Effector CD4-positive, alpha-beta T cell (primary cell): ENCODE measurements at places on chromosomes 2 and 18.

GRCh38 chr2:74762789-74763188, 71.1 kb upstream of the HK2 start:
- no peak for DNase-seq

DNA sequence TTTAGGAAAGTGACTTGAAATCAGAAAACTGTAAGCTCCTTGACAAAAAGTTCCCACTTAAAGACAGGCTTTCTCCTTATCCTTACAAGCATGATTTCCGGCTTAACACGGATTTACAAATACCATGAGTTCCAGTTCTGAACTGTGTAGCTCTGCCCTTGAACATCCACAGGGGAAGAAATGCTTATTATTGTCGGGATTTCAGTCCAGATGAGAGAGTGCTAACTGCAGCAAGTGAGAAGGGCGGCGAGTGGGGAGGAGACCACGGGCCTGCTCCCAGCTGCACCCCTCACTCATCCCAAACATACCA, 73.1 kb downstream of the LRRC30 start:
- no peak for DNase-seq

DNA sequence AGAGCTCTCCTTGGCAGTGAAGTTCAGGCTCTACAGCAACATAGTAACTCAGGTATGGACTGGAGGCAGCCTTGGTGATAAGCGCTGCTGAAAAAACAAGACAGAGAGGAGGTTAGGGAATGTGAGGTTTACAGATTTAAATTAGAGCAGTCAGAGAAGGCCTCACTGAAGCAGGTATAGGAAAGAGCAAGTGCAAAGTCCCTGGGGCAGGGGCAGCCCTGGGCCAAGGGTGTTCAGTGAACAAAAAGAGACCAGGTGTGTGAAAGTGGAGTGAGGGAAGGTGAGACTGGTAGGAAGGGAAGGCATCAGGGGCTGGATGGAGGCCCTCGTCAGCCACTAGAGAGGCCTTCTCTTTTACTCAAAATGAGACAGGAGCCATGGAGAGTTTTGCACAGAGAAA, 89.6 kb downstream of the LAMA3 start:
- DNase-seq = no peak

DNA sequence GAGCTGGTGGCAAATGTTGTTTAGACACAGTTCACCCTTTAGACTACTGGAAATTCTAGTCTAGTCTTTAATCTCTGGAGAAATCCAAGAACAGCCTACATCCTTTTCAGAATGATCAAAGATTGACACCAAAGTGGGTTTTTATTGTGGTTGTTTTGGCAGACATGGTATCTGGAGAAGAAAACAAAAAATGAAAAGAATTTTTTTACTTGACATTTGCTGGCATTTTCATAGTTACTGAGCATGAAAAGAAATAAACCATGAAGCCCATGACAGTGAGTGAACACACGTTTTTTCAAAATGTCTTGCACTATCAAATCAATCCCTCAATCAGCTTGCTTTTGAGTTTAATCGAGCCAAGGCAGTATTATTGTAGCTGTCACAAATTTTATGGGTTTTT, 125.3 kb downstream of the CCBE1 start:
- DNase-seq = no peak

DNA sequence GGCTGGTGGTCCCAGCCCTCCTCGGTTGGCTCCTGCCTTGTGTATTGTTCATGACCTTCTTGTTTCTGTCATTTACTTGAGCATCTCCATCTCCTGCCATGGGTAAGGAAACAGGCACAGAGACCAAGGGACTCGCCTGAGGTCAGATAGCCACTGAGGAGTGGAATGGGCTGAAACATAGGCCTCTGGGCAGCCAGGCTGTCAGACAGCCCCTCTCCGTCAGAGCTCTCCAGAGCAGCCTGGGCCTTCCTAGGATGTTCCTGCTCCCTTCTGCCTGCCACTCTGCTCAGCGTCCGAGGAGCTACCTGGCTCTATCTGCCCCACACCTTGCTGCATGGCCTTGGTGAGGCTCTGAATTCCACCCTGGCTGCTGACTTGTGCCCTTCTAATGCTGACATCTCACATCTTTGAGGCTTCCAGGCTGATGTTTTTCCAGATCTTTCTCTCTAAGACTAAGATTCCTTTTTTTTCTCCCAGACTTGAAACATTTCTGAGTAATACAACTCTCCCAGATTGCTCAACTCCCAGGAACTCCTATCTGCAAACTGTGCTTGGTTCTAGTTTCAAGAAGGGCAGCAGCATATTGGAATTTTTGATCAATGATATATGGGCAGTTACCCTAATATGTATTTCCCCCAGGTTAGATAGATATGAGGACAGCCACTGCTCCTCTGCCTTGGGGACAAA, 67.7 kb downstream of the MCFD2 start:
- DNase-seq = no peak
